ENCODE measurements at places on chromosomes 16 and 17.

DNA sequence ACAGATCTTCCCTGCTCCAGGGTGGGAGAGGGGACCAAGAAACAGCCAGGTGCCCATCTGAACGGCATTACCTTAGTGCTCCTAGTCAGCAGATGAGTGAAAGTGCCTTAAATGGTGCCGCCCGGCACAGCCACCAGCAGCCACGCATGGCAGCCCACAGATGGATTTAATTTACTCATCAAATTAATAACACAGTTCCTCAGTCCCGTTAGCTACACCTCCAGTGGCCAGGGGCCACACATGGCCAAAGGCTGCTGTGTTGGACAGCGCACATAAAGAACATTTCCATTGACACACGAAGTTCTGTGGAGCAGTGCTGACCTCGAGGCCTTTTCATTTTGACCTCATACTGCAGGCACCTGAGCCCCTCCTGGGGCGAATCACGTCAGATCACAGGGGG, 166.3 kb downstream of the CMIP start:
- DNase-seq: no peak

GRCh38 chr17:77853191-77853977, 105.1 kb upstream of the TNRC6C start:
- no peak for DNase-seq

DNA sequence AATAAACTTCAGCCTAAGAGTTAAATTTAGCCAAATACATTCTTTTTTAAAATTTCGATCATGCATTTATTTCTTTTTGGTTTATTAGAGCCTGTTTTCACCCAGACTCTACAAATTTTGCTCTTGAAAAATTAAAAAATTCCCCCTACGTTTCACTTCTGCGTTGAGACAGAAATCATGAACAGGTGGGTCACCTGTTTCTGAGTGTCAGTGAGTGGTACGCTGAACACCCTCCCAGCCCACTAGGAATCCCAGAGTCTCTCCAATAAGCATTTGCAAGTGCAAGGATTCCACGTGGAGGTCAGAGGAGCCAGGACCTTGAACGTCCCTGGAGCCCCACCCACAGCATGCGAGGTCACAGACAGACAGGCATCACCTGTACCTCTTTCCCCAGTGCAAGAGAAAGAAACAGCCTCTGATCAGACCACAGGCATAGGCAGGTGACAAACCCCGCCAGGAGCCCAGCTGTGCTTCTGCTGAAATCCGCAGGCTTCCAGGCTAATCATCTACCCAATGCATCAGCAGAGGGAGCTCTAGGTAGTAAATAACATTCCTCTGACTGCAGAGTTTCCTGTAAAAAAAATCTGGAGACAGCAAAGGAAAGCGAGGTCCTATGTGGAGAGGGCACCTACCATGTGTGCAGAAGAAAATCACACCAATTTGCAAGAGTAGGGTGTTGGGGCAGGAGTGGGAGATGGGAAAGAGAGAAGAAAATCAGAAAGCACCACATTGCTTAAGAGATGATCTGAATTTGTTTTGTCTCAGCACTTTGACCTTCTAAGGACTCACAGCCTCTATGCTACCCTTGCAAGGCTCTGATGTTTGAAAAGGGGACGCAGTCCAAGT, 5.9 kb upstream of the XYLT1 start:
- DNase-seq: peak; percentile 94

DNA sequence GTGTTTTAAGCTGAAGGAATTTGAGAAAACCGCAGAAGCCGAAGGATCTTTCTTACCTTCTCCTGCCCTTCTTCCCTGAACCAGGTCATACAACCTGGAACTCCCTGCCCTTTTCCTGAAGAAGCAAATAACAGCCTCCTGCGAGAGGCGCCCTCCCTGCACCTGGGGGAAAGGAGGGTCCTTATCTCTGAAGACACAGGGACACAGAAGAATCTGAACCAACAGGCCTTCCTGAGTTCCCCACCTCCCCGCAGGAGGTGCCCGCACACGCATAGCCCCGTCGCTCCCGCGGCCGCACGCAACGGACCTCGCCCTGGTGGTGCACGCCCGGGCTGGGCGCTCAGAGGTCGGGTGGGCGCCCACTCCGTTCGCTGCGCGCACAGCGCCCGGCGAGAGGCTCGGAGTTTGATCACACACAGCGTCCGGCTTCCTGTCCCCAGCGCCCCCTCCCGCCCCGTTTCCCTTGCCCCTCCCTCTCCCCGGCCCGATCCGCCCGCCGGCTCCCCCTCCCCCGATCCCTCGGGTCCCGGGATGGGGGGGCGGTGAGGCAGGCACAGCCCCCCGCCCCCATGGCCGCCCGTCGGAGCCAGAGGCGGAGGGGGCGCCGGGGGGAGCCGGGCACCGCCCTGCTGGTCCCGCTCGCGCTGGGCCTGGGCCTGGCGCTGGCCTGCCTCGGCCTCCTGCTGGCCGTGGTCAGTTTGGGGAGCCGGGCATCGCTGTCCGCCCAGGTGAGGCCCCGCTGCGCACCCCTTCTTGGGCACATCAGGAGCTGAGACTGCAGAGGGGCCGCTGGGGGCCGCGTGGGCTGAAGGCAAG, at the start of gene TNFSF12:
TSS of gene TNFSF12 (plus strand) at position 474 of the 816 bp plus-strand sequence. CDS start at position 570, 96 bp downstream.
- no peak for DNase-seq

DNA sequence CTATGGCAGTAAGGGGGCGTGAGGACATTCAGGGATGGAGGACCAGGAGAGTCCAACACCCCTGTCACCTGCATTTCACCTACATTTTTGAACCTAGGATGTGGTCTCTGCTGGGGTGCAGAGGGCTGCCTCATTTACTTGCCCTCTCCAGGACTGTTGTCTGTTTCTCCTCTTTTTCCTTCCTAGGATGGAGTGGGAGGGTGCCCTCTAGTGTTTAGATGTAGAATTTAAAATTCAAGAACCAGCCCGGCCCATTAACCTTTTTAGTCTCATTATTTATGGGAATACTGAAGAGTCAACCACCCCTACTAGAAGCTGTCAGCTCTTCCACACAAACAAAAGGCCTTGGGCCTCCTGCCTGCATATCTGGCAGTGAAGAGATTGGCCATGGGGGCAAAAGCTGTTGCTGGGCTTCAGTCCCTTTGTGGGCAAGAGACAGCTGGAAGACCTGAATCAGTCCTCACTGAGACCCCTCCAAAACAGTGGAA, 2.5 kb upstream of the STARD3 start:
- peak; percentile 50 for DNase-seq

DNA sequence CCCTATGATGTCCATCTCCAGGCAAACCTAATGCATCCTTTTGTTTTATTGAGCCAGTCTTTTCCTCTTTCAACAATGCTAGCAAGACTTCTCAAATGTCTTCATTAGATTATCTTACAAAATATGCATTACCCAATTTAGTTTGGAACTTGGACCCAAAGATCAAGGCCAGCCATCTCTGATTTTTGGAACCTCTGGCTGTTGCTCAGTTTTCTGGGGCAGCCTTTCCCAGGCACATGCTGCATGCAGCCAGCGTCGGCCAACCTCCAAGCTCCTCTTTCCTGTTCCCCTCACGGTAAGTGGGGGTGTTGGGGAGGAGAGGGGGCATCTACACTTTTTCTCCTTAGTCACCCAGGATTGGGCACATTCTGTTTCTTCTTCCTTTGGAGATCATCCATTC, 189.3 kb downstream of the PRKCA start:
- DNase-seq: no peak

DNA sequence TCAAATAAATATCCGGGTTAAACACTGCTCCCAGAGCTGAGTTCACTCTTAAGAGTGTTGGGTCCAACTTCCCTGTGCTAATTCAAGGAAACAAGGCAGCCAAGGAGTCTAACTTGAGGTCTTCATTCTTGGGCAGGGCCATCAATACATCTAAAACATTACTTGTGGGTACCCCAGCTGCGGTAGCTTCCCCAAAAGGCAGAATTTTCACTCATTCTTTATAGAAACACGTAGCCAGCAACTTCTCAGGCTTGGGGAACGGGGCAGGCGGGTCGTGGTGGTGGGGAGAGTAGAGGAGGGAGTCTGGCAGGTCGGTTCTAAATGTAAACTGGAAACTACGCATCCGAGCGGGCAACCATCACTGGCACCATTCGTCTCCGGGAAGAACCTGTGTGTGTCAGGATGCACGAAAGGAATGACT, 666 bp upstream of the METTL9 start:
- no peak for DNase-seq

GRCh38 chr17:59165933-59166342, 10.4 kb downstream of the PRR11 start:
- peak; percentile 64 for DNase-seq

GRCh38 chr17:77863814-77864161, 94.7 kb upstream of the TNRC6C start:
- DNase-seq: no peak

DNA sequence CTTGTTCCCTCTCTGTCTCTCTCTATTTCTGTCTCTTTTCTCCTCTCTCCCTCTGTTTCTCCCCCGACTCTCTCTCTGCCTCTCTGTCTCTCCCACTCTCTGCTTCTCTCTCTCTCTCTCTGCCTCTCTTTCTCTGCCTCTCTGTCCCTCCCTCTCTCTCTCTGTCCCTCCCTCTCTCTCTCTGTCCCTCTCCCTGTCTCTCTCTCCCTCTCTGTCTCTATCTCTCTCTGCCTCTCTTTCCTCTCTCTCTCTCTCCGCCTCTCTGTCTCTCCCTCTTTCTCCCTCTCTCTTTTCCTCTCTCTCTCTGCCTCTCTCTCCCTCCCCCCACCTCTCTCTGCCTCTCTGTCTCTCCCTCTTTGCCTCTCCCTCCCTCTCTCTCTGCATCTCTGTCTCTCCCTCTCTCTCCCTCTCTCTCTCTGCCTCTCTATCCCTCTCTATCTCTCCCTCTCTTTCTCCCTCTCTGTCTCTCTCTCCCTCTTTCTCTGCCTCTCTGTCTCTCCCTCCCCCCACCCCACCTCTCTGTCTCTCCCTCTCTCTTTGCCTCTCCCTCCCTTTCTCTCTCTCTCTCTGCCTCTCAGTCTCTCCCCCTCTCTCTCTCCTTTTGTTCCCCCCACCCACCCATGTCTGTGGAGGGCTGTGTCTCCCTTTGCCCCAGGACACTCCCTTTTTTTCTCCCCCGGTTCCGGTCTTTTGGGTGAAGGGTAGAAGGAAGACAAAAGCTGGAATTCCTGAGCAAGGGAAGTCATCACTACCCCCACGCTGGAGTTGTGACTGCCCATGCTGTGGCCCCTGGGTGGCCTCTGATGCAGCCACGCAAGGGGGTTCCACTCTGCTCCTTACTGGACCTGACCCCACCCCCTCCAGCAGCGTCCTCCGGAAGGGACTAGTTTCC, 27.1 kb upstream of the MGAT5B start:
- no peak for DNase-seq

DNA sequence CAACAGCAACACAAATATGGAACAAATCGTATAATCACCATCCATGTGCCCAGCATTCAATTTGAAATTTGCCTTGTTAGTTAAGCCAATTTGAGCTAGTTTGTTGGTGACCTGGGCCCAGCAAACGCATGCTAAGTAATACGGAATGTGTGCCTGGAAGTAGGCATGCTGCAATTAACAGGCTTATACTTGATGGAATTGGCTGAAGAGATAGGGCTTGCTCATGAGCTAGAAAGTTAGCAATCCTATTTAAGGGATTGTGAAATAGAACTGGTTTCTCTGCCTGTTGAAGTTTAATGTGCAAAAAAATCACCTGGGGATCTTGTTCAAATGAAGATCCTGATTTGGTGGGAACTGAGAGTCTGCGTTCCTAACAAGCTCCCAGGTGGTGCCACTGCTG, 8.5 kb upstream of the LPO start:
- DNase-seq: no peak

- peak; percentile 36 for DNase-seq
Observed at GRCh38 chr16:3945751-3946603, 65.5 kb upstream of the CREBBP start.

DNA sequence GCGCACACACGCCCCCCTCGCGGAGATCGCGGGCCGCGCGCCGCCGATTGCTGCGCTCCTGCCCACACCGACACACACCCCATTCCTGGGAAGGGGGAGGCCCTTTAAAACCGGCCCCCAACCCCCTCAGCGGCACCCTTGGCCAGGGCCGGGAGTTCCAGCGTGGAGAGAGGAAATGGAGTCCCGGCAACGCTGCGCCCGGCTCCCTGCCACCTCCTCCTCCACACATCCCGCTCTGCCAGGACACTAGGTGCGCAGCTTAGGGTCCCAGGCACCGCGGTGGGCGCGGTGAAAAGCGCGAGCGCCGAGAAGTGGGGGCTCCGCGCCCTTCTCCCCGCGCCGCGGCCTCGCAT, 397 bp downstream of the CDC42EP4 start:
- peak; percentile 37 for DNase-seq
